ENCODE measurements at places on chromosomes 4 and X.
A peak's percentile ranks its signal among the peaks of the same experiment; 100 is the strongest.

DNA sequence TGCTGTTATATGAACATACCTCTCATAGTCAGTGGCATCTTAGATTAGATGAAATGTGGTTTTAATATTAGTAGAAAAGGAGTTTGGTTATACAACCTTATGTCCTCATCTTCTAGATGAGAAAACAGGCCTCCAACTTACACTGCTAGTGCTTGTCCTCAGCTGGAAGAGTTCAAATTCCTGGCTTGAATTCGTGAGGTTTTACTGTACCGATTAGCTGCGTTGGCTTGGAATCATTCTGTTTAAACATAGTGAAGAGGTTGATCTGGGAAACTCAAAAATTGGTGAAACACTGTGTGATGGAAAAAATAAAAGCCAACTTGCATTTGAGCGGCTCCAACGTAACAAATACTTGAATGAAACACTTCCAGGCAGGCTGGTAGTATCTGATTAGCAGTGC lies 81.0 kb downstream of the LNX1 start:
- DNase-seq: no peak

DNA sequence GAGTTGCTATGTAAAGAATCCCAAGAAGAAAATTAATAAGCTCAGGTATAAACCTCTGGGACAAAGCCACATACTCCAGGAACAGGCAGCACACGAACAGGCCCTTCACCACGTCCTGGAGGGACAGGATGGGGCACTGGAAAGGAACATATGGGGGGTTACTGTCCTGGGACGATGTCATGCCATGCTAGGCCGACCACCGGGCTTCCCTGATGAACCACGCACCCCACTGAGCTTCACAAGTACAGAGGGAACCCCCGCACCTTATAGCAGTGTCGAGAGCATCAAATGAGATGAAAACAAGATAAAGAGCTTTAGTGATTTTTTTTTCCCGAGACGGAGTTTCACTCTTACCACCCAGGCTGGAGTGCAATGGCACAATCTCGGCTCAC lies 19.1 kb downstream of the NOP14 start:
- no peak for DNase-seq

- peak; percentile 8 for DNase-seq
These were observed 14.1 kb upstream of the CYTL1 start for GRCh38 chr4:5033281-5033841.

DNA sequence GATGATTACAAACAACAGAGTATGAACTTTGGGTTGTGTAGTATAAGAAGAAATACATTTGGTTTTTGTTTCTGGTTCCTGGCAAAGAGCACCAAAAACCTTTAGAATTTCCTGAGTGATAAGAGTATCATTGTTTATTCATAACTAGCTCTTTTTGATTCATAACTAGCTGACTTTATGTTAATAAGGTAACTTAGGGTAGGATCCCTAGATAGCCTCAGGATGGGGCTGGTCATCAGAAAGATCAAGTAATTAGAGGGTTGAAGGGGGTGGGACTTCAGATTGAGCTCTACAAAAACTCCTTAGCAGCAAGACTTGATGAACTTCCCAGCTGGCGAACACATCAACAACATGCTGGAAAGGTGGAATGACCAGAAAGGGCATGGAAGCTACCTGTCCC lies 166.5 kb downstream of the SCFD2 start:
- DNase-seq: no peak

GRCh38 chr4:53579826-53580225 lies 11.5 kb downstream of the LNX1 start:
- no peak for DNase-seq

DNA sequence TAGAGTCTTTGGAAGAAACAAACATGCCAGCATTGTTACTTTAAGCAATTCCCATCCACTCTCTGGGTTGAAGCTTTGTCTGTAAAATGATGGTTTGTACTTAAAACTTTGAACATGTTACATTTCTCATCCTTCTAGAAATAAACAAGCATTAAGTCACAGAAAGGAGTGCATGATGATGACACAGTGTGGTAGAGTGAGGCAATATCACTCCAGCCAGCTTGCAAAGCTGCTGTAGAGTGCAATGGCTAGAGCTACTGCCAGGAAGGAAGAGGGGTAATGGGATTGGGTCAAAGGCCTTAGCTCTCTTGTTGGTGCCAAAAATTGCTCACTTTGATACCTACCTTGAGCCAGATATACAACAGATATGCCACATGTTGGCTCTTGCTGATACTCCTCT lies 12.3 kb upstream of the ENOX2 start:
- DNase-seq: no peak

DNA sequence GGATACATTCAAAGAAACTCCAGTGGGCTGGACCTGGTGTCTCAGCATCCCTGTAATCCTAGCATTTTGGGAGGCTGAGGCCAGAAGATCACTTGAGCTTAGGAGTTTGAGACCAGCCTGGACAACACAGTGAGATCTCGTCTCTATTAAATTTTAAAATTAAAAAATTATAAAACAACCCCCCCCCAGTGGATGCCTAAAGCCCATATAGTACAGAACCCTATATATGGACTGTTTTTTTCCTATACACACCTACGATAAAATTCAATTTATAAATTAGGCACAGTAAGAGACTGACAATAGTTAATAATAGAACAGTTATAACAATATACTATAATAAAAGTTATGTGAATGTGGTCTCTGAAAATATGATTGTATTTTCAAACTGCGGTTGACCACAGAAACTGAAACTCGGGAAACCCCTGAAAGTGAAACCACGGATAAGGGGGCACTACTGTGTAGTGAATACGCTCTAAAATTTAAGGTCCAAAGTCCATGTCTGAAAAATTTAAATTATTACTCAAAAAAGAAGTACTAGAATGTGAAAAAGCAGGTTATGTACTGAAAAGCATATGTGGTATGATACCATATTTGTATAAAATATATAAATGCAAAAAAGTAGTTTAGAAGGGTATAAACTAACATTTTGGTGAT lies 2.0 kb downstream of the SMIM14 start:
- DNase-seq: no peak

GRCh38 chr4:12965334-12965733 lies 518.8 kb downstream of the RAB28 start:
- no peak for DNase-seq

DNA sequence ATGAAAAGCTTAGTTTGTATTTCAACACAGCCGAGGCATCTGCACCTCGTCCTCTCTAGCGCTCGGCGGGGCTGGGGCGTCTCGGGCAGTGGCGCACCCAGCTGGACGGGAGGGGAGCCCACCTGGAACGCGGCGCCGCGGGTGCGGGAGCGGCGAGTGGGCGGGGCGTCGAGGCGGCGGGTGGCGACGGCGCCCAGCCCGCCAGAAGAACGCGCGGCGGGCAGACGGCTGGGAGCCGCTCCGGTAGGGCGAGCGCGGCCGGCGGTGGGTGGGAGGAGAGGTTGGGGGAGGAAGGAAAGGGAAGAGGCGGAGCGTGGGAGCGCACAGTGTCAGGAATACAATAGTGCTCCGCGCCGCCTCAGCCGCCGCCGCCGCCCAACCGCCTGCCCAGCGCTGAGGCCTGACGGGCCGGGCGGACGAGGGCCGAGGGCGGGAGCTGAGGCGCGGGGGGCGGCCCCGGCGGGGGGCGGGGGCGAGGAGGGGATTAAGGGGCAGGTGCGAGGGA lies at the start of gene JADE3:
Gene JADE3, plus strand, starts transcription at position 324 of the 505 bp plus-strand sequence. CDS start 72,474 bp downstream, outside the sequence.
- peak; percentile 29 for DNase-seq

- no peak for DNase-seq
These were observed 26.6 kb downstream of the NLGN3 start for GRCh38 chrX:71171110-71171801.

- DNase-seq: no peak
These were observed 216.6 kb upstream of the SLC7A11 start for GRCh38 chr4:138458751-138459150.

- DNase-seq: no peak
These were observed 28.4 kb upstream of the ADH7 start for GRCh38 chr4:99463566-99463965.

DNA sequence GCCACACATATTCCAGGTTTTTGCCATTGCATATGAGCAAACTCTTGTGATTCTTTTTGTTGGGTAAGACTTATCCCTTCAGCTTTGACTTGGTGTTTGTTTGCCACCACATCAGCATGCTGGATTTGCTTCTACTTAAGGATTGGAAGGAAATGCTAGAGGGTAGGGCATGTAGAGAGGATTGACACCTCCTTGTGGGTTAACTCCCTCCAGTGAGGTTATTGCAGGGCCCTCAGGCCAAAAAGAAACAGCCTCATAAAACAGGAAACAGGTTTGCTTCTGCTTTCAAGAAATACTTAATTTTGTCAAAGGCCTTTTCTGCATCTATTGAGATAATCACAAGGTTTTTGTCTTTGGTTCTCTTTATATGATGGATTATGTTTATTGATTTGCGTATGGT lies 15.2 kb upstream of the INPP4B start:
- no peak for DNase-seq

- DNase-seq: no peak
These were observed 20.9 kb upstream of the ZRSR2 start for GRCh38 chrX:15769300-15769954.

GRCh38 chr4:188399834-188400233 lies 260.6 kb downstream of the TRIML1 start:
- DNase-seq: no peak

- no peak for DNase-seq
These were observed 147.8 kb downstream of the ARHGAP10 start for GRCh38 chr4:147879676-147880075.

GRCh38 chr4:16693641-16694040 lies 204.8 kb downstream of the LDB2 start:
- no peak for DNase-seq

- DNase-seq: no peak
These were observed 12.5 kb downstream of the SEC24D start for GRCh38 chr4:118823471-118823870.

GRCh38 chrX:133307637-133308498 lies 89.7 kb upstream of the TFDP3 start:
- DNase-seq: peak; percentile 20

DNA sequence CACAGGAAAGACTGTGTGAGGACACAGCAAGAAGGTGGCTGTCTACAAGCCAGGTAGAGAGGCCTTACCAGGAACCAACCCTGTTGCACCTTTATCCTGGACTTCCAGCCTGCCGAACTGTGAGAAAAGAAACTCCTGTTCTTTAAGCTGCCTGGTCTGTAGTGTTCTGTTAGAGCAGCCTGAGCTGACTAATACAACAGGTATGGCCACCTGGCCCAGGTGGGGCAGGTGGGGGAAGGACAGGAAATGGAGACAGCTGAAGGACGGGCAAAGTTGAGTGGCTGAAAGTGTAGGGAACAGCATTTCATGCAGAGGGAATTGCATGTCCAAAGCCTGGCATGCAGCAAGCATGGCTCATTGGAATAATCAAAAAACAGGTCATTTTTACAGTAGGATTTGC lies 35.1 kb downstream of the CYTL1 start:
- no peak for DNase-seq

GRCh38 chr4:24489870-24490269 lies 94.5 kb downstream of the DHX15 start:
- no peak for DNase-seq

- DNase-seq: no peak
These were observed 92.1 kb downstream of the AFF1 start for GRCh38 chr4:87026800-87027495.

DNA sequence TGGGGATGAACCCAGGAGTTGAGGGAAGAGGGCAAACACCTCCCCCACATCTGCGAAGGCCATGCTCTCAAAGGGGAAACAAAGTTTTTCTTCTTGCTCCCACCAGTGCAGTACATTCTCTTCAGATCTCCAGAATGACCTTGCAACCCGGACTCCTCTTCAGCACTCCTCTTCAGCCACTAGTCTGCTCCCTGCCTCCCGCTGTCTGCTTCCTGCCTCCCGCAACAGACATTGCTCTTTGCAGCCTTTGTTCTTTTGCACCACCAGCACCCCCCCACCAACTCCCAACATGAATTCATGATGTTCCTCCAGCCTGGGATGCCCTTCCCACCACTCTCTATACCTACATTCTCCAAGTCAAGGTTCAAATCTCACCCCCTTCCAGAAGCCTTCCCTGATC lies 32.1 kb downstream of the UTP14A start:
- DNase-seq: no peak
